NCI-H226 (cell line): ENCODE measurements at places on chromosomes 4 and X.

GRCh38 chr4:3183008-3183407 lies 66.0 kb upstream of the MSANTD1 start:
- no peak for DNase-seq

- no peak for DNase-seq
These were observed 10.9 kb upstream of the WDFY3 start for GRCh38 chr4:84977396-84977795.

DNA sequence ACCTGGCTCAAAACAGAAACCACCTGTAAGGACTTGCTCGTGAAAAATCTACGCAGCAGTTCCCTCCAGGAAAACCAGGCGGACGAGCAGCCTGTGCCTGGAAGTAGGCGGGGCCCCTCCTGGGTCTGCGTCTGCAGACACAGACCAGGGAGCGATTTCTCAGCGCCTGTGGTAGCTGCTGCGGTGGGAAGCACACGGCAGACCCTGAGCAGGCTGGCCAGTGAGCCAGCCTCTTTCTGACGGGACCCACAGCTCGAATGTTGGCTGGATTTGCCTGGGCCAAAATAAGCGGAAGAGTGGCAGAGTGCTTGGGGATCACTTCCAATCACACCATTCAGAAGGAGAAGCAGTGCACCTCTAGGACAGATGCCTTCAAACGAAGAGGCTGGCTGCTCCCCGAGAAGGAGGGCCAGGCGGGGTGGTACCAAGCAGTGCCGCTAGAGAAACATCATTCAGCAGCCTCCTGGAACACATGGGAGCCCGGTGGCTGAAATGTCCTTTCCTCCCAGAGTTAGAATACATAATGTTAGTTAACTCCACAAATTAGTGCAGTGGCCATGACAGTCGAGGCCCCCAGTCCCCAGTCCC lies 85.9 kb downstream of the GATB start:
- DNase-seq = no peak

DNA sequence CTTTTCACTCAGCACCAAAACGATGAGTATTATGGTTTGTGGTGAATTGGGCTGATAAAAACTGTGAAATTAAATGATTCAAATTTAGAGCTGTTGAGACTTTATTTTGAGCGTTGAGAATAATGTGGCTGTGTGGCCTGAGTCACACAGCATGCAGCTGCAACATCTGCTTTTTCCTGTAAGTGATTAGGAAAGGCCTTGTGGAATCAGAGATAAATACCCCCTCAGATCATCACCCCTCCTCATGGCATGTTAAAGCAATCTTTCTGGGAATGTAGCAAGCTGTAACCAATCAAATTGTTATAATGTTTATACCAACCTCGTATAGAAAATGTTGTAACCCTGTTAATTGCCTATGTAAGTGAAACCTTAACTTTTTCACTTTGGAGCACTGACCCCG lies 90.0 kb upstream of the GRPR start:
- no peak for DNase-seq

GRCh38 chr4:96263291-96263690 lies 423.4 kb downstream of the PDHA2 start:
- no peak for DNase-seq

DNA sequence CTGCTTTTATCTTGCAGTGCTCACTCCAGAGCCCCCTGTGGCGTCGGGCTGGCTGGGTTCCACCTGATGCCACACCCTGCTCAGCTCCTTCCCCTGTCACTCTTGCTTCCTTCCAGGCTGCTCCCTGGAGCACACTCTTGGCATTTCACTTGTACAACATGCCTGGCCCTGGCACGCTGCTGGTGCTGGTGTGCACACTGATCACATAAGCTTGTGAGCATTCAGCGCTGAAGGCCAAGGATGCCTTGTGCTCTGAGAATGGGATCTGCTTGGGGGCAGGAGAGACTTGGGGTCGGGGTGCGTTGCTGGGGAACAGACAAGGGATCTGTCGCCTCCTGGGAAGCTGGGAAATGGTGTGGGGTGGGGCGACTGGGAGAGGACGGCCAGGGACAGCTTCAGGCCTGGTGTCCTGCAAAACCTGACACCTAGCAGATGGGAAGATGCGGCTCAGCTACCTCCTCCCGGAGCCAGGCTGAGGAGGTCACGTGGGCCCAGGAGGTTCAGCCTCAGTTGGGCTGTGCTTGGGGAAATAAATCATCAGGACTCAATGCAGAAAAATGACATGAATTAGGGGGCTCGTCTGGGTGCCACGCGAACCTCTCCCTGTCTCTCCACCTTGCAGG lies 108.5 kb downstream of the PHKA2 start:
- no peak for DNase-seq

DNA sequence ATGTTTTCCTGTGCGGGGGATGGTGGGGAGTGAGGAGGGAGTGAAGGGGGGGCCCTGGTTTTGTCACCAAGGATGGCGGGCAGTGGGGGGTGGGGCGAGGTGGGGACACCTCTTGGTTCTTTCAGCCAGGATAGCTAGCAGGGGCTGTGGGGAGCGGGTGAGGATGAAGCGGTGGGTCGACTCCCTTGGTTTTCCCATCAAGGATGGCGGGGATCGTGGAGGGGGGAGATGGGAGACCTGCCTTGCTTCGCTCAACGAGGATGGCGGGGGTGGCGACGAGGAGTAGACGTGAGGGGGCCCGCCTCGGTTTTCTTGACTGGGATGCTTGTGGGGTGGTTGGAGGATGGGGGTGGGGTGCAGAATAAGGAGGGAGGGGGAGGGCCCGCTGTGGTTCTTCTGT lies 643 bp downstream of the FHL1 start:
- DNase-seq = no peak

GRCh38 chr4:48727666-48728459 lies 52.2 kb downstream of the FRYL start:
- DNase-seq = no peak

DNA sequence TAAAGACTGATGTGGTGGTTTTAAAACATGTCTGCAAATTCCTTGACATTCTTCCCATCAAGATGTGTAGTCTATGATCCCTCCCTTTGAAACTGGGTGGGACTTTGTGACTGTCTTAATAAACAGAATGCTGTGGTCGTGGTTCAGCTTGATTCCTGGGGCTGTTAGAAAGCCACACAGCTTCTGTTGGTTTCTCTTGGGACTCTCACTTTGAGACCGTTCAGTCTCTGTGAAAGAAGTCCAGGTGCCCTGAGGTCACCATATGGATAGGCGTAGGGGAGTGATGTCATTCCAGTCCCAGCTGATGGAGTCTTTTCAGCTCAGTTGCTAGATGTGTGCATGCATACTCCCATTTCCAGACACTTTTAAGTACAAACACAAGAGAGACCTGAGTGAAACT lies 216.6 kb downstream of the KDR start:
- no peak for DNase-seq
